Stimulated activated CD4-positive, alpha-beta T cell treated with anti-CD3 and anti-CD28 coated beads, Interleukin-12 subunit alpha, Interleukin-12 subunit beta, amount 100 ng/mL, for 4 hours (primary cell): ENCODE measurements at places on chromosomes 16 and 17.

DNA sequence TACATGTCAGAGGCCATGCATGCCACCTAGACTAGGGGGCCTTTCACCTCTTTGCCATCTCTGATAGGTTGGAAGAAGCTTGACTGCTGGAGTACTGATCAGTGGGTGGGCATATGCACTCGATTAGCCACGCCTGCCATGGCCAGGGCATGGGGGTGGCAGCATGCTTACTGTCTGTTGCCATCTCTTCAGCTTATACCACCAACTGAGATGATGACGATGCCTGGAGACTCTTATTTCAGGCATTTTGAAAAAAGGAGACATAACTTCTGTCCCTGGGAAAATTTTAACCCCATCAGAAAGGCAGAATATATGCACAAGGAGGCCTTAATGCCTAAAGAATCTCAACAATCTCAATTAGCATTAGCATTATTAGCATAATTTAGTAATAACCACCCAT lies 60.8 kb downstream of the MSI2 start:
- no peak for DNase-seq

DNA sequence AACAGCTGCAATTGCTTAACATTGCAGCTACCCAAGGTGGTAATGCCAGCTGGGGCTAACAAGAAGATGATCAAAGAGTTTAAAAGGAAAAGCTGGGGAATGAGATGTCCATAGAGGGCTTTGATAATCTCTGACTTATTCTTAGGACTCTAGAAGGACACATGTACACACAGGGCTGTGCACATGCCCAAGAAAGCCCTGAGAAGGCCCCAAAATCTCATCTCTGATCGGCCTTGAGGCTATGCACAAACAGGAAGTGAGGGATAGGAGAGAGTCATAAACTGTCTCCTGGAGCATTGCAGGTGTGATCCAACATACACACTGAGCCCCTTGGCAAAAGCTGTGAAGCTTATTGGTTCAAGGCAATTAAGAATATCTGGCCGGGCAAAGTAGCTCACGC lies 17.2 kb upstream of the RABEP1 start:
- no peak for DNase-seq

GRCh38 chr16:25038239-25038954 lies 23.2 kb upstream of the ARHGAP17 start:
- DNase-seq, result no peak

DNA sequence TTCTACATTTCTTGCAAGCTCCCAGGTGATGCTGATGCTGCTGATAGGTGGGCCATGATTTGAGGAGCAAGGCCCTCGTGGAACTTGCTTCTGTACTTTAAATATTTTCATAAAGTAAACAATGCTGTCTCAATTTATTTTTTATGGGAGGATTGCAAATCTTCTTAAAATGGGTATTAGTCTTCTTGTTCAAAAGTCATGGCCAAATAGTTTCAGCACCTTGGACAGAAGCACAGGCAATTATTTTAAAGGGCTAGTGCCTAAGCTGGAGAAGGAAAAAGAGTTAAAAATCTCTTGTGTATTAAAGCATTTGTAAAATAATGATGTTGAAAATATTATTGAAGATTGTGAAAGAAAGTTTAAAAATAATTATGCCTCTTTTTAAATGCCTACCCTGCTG lies 50.5 kb downstream of the GPR139 start:
- no peak for DNase-seq

DNA sequence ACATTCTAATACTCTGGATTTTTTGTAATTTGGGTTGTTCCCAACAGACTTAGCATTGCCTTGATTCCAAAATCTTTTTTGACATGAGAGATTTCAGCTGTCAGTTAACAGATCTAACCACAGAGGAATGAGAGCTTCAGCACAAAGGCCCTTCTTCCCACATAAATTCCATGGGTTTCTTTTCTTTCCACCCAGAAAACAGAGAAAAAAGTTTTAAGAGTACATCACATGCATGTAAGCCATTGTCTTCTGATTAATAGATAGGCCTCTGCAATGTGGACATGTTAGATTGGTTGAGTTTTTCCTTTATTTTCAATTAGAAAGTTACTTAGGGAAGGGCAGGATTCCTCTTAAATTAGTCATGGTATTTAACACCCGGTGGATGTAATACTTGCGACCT lies 939 bp downstream of the MYH8 start:
- no peak for DNase-seq

DNA sequence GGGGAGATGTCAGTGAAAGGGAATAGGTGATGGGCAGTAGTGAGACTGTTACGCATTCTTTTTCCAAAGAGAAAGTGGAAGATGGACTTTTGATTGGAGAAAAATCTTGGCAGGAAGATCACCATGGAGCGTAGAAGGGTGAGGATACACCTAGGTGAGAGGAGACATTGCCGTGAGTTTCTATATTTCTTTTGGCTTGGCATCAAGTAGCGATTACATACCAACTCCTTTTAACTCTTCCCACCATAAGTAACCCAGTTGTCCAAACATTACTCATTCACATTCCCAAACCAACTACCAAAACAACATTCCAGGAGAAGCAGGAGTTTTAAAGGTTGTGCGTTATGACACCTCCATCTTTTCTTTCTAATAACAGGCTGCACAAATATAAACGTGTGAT lies 10.7 kb upstream of the KRT28 start:
- DNase-seq, result no peak

- DNase-seq, result no peak
Observed at GRCh38 chr16:6611535-6611934, 721.1 kb upstream of the RBFOX1 start.

DNA sequence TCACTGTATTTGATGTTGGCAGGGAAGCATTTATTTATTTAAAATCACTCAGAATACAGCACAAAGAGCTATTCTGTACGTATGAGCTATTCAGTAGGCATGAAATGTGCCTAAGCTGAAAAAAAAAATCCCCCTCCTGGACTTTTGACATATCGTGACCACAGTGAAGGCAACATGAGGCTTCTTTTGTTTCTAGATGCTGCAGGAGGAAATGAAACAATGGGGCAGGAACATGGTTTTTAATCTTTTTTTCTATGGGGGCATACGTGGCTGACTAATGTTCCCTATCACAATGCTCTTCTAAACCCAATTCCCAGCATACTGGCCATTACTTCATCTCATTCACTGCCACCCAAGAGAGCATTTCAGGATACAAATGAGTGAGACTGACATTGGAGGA lies 191.0 kb upstream of the PMFBP1 start:
- DNase-seq, result no peak

DNA sequence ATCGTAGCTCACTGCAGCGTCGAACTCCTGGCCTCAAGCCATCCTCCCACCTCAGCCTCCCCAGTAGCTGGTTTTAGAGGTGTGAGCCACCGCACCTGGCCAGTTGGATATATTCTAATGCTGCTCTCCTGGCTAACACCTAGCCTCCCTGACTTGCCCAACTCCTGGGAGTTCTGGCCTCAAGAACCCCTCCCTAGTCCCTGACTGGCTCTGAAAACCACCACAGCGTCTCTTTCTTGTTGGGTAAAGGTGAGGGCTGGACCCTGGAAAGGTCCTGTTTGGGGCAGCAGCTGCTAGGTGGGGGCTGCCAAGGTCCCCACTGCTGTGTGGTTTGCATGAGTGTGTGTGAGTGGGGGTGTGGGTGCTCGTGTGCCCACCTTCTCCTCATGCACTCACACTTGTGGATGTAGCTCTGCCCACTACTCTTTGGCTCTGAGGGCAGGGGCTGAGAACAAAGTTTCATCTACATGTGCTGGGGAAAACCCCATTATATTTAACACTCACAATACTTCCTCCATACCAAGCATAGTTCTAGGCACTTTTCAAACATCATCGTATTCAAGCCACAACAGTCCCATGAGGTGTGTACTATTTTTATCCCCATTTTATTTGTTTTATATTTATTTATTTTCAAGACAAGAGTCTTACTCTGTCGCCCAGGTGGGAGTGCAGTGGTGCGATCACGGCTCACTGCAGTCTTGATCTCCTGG lies 7.1 kb upstream of the SPNS3 start:
- DNase-seq, result no peak

- DNase-seq, result peak; percentile 95
Observed at GRCh38 chr17:19648475-19649273, at the start of gene ALDH3A2. Gene ALDH3A2 (plus strand): TSS chr17:19648751. CDS start chr17:19648972, 221 bp downstream.

DNA sequence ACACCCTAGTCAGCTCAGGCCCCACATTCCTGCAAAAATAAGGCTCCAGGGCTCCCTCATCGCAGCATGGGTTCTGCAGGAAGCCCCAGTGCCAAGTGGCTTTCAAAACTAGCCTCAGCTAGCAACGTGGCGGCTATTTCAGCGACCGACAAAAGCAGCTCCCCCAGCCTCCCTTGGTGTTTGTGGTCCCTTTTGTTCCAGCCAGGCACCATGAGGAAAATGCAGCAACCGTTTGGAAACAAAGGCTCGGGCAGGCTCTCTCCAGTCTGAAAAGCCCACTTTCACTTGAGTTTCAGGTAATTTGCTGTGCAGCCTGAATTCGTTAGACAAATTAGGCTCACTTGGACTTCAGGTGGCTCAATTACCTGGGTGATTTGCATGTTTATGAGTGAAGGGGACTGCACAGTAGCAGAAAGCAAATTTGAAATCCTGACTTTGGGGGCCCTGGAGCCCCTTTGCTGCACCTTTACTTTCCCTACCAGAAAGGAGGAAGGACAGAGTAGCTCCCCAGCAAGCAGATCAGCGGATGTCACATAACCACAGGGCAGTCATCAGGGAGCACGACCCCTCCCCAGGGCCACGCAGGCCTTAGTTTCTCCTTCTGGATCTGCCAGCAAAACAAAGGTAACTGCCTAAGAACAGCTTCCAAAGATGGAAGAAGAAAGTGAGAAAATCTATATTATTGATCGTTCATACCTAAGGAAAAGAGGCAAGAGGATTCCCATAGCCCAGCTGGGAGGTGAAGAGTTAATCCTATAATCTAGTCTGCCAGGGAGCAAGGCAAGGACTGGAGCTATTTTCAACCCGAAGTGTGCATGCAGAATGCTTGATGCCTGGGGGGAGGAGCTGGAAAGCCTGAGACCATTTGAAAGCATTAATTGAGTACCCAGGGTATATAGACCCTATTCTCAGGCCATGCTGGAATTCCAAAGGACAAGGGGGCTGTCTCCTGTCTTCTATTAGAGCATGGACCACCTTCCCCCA lies 143.1 kb upstream of the SDK2 start:
- DNase-seq, result no peak

- no peak for DNase-seq
Observed at GRCh38 chr17:73644145-73645049, at the start of gene SDK2. Gene SDK2 (minus strand): TSS chr17:73644445. CDS start chr17:73644088, 357 bp downstream.

- no peak for DNase-seq
Observed at GRCh38 chr17:75604034-75604695, 16.6 kb downstream of the MYO15B start.

- no peak for DNase-seq
Observed at GRCh38 chr16:50566014-50566962, 18.1 kb downstream of the NKD1 start.

DNA sequence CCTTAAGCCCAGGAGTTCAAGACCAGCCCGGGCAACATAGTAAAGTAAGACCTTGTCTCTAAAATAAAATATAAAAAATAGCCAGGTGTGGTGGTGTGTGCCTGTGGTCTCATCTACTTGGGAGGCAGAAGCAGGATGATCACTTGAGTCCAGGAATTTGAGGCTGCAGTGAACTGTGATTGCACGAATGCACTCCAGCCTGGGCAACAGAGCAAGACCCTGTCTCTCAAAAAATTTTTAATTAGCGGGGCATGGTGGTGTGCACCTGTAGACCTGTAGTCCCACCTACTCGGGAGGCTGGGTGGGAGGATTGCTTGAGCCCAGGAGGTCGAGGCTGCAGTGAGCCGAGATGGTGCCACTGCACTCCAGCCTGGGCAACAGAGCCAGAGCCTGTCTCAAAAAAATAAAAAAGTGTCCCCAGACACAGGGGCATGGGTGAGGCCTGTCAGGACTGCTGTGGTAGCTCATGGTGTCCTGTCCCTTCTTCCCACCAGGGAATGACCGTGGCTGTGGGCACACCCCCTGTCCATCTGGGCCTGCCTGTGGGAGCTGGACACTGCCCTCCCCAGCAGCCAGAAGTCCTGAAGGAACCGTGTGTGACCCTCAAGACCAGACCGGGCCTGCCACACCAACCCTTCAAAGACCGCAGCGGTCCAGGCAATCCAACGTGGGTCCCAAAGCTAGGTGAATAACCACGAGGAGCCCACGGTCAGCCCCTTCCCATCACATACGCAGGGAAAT lies 30.8 kb upstream of the GAA start:
- DNase-seq, result no peak

GRCh38 chr17:11278186-11278991 lies 37.4 kb downstream of the SHISA6 start:
- DNase-seq, result no peak

- no peak for DNase-seq
Observed at GRCh38 chr16:54026456-54026855, 260.1 kb downstream of the IRX3 start.

- no peak for DNase-seq
Observed at GRCh38 chr16:69130461-69130860, 1.9 kb downstream of the CHTF8 start.

- DNase-seq, result no peak
Observed at GRCh38 chr16:77556201-77556873, 121.5 kb upstream of the ADAMTS18 start.

- DNase-seq, result no peak
Observed at GRCh38 chr16:89536886-89537548, 23.5 kb upstream of the RPL13 start.

GRCh38 chr16:8867216-8867931 lies 1.4 kb downstream of the CARHSP1 start:
- DNase-seq, result no peak

DNA sequence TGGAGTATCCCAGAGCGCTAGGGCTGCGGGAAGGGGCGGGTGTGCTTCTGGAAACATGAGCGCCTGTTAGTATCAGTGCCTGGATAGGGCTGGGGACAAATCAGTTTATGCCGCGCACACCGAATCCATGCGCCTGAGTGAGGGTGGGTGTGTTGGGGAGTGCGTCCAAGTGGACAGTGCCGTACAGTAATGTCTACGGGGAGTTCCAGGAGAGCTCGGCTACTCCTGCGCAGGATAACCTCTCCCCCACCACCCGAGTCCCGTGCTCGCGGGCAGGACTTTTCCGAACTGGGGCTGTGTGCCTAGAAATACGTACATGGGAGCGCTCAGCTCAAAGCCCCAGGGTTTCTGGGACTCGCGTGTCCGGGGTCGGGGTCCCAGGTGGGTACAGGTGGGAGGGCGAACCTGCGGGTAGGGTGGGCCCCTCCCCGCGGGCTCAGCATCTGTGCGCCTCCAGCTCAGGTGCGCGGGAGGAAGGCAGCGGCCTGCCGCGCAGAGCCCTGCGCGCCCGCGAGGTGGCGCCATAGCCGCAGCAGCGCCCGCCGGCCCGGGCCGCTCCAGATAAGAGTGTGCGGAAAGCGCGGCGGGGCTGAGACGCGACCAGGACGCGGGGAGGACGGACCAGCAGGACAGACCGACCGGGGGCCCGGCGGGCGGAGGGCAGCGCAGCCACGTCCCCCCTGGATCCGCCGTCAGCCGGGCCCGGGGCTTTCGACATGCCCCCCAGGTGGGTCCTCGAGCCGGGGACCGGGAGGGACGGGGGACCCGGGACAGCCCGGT lies at the start of gene HIC1:
HIC1 (plus strand) TSS at position 592 of the 780 bp plus-strand sequence. CDS start 1,588 bp downstream, outside the sequence.
- DNase-seq, result peak; percentile 79

GRCh38 chr17:13765701-13766100 lies 164.0 kb upstream of the HS3ST3A1 start:
- DNase-seq, result no peak

- DNase-seq, result no peak
Observed at GRCh38 chr17:62126292-62126691, 61.2 kb upstream of the MED13 start.

- DNase-seq, result no peak
Observed at GRCh38 chr16:85266857-85267256, 154.6 kb upstream of the CIBAR2 start.
